ENCODE measurements at places on chromosomes 5 and 9.

GRCh38 chr5:127820910-127821553 is 117.8 kb downstream of the CCDC192 start:
- no peak for DNase-seq

- no peak for DNase-seq
Measured at GRCh38 chr9:106177216-106177615, 482.9 kb downstream of the TMEM38B start.

GRCh38 chr9:129131300-129132145 is 20.3 kb downstream of the PTPA start:
- DNase-seq = peak; percentile 74

- no peak for DNase-seq
Measured at GRCh38 chr5:10591966-10592365, 28.1 kb downstream of the ANKRD33B start.

- DNase-seq = no peak
Measured at GRCh38 chr5:165083394-165083793, 1578.0 kb downstream of the MAT2B start.

GRCh38 chr9:27433631-27434325 is 90.3 kb upstream of the IFNK start:
- DNase-seq = no peak

- no peak for DNase-seq
Measured at GRCh38 chr5:111733571-111733970, 23.4 kb downstream of the NREP start.

GRCh38 chr9:114824110-114824509 is 18.3 kb upstream of the TNFSF15 start:
- DNase-seq = no peak

DNA sequence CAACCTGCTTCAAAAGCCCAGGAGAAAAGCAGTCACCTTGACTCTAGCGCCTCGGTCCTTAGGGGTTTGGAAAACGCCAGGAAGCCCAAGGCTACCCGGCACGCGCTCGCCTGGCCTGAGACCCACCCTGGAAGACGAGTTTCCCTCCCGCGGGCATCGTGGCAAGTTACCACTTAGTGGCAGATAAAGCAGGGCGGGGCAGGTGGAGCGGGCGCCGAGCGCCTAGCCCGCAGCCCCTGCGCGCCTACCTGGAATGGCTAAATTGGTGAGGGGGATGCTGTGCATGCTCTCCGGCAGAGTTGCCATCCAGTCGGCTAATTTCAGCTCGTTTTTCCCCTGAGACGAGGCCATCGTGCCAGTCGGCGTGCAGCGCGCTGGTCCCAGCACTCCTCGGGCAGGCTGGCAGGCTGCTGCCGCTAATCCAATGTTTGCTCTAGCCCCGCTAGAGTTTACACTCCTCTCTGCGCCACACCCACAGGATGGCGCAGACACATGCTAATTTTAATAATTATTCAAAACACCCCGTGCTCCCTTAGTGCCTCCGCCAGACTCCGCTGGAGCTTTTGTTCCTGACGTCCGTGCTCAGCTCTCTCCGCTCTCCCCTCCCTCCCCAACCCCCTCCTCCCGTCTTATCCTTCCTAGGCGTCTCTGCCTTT is at the start of gene PLCXD3:
PLCXD3 (minus strand) TSS at position 426 of the 656 bp plus-strand sequence; CDS start at position 351, 75 bp downstream.
- peak; percentile 20 for DNase-seq

DNA sequence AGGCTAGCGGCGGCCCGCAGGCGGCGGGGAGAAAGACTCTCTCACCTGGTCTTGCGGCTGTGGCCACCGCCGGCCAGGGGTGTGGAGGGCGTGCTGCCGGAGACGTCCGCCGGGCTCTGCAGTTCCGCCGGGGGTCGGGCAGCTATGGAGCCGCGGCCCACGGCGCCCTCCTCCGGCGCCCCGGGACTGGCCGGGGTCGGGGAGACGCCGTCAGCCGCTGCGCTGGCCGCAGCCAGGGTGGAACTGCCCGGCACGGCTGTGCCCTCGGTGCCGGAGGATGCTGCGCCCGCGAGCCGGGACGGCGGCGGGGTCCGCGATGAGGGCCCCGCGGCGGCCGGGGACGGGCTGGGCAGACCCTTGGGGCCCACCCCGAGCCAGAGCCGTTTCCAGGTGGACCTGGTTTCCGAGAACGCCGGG is 253 bp downstream of the SLC12A2 start:
- DNase-seq = peak; percentile 52

DNA sequence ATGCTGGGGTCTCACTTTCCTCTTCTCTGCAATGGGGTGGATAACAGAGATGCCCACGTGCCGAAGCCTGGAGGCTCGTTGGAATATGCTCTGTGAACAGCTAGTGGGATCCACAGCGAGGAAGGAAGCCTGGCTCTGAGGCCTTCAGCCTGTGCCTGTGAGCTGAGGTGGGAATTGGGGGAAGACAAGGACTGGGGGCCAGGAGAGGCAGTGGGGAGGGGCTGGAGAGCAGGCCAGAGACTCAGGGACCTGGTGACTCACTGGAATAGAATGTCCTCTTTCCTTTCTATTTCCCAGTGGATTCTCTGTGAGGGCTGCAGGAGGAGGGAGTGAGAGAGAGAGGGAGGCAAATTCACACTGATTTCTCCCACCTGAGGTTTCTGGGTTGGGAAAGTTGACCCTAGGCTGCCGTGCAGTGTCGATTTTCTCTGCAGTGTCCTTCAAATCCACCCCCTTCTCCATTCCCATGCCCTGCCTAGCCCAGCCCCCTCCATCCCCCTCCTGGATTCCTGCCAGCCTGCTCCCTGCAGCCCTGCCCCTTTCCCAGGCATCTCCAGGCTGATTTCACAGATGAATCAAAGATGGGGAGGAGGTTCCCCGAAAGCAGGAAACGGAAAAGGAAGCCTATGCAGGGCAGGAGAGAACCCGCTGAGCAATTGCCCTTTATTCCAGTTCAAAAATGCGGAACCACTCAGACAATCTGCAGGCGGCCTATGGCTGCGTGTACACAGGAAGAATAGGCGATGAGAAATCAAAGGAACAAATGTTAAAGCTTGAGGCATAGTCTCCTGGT is 1.4 kb upstream of the SPAAR start:
- no peak for DNase-seq

DNA sequence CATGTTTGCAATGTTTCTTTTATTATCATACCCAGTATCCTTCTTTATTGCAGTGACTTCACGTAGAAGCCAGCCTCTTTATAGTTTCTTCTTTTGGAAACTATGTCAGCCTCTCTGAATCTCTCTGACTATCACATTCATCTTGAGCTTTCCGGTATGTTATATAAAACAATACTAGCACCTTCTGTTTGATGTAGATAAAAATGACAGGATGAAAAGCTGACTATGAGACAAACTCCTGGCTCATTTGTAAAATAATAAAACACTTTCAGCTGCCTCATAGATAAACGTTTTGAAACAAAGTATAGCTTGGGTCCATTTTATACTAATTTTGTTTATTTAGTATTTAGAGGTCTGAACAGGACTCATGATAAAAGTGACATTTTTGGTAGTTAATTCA is 1145.4 kb upstream of the NUDT12 start:
- no peak for DNase-seq

DNA sequence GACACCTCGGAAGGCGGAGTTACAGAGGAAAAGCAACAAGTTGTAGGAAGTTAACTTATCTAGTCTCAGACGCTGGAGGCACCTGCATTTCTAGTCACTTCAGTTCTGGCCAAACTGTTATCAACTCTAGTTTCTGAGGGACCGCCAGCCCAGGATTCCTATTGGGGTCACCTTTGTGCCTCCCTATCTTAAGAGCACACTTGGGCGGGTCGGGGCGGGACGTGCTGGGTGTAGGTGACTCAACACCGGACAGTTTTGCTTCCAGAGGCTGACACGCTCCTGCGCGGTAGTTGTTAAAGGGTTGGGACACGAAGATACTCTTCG is 679 bp upstream of the KDM4C start:
- DNase-seq = peak; percentile 71

DNA sequence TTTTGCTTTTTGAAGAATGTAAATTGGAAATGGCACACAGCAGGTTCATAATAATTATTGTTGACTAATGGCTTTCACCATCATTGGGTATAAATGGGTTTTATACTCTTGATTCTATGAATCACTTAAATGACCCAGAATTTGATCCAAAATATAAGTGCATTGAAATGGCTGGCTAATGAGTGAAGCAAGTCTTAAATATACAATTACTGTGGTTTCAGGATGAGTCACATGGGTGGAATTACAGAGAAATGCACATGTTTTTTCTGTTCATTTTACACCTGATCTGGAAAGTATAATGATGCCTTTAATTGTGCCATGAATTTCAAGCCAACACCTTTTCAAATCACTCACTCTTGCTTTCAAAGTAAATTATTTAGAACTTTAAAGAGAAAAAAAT is 380.8 kb upstream of the CD180 start:
- DNase-seq = no peak

- no peak for DNase-seq
Measured at GRCh38 chr9:32879335-32879734, 96.0 kb downstream of the TMEM215 start.

- DNase-seq = no peak
Measured at GRCh38 chr5:179901915-179902762, 5.6 kb downstream of the TBC1D9B start.

- no peak for DNase-seq
Measured at GRCh38 chr5:10149911-10150310, 99.8 kb downstream of the ATPSCKMT start.

DNA sequence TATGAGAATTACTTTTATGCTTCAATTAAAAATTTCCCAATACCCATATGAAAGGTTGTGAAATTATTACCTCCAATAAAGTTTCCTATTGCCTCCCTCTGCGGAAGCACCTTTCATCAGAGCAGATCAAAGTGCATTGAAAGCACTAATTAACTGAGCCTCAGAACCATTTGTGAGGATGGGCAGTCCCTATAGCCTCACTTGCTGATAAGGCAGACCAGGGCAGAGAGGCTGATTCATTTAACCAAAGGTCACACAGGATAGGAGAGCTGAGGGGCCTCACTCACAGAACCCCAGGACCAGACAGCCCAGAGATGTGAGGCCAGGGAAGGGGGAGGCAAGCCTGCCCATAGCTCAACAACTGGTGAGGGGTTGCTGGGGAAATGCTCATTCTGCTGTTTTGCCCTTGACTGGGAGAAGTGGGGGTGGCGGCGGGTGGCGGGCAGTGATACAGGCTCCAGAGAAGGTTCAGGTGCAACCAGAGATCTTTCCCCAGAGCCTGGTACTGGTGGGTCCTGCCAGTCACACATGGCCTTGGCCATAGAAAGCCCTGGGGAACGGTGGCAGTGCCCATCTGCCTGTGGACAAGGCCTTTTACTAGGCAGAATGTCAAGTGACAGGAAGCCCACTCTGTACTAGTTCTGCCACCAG is 57.9 kb downstream of the MACROH2A1 start:
- no peak for DNase-seq

DNA sequence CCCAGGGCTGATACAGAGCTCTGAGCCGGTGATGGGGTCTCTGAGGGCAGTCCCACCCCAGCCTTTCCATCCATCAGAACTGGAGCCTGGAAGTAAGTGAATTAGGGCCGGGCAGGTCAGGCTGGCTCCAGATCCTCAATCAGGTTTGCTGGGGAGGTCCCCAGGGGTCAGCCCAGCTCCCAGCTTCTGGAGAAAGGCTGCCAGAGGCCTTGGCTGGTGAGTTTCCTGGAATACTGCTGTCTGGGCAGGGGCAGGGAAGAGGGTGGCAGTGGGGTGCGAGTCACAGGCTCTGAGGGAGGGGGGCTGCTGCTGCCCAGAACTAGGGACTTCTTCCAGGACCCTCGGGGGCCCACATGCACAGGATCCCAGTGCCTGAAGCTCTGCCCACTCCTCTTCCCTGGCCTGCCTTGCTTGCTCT is 200.6 kb upstream of the MVB12B start:
- DNase-seq = no peak

GRCh38 chr9:109401990-109402318 is 81.1 kb upstream of the EPB41L4B start:
- no peak for DNase-seq

- DNase-seq = no peak
Measured at GRCh38 chr9:81460693-81461092, 228.7 kb downstream of the TLE1 start.

DNA sequence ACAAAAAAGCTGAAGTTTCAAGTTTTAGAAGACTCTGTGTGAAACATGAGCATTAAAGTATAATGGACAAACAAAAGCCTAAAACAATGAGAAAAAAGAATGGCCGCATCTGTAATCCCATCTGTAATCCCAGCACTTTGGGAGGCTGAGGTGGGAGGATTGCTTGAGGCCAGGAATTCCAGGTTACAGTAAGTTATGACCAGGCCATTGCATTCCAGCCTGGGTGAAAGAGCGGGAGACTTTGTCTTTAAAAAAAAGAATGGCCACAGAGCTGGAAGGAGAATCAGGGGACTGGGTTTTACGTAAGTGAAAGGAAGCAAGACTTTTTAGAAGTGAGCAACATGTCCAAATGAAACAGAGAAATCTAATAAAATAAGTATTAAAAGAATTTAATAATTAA is 2.6 kb upstream of the ATG10 start:
- no peak for DNase-seq

DNA sequence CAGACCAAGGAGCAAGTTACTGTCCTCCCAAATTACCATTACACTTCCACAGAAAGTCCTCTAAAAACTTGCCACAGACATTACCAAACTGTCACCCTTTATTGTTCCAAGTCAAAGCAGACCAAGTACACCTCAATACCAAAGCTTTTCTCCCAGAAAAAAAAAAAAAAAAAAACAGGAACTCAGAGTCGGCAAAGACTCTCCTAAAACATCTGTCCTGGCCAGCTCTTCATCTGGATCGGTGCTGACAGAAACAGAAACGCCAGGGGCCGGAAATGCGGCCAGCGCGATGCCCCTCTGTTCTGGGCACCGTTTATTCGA is 718 bp downstream of the DEPDC1B start:
- peak; percentile 31 for DNase-seq

DNA sequence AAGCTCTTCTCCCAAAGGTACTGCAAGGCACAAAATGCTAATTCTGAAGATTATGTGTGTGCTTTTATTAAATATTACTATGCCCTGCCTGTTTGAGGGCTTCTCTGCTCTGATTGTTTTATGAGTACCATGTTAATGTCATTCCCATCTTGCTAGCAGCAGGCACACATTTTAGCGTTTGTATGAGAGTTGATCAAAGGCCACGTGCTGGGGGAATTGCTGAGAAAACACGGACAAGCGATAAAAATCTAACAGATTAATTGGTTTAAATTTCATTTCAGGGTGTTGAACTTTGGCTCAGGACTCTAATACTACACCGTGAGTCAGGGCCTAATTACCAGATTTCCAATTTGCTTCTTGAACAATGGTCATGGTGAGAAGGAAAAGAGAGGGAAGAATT is 298.4 kb downstream of the EBF1 start:
- no peak for DNase-seq

- no peak for DNase-seq
Measured at GRCh38 chr5:179731791-179732411, 721 bp upstream of the MAML1 start.

GRCh38 chr9:120712539-120713031 is 1.7 kb downstream of the MEGF9 start:
- DNase-seq = no peak

DNA sequence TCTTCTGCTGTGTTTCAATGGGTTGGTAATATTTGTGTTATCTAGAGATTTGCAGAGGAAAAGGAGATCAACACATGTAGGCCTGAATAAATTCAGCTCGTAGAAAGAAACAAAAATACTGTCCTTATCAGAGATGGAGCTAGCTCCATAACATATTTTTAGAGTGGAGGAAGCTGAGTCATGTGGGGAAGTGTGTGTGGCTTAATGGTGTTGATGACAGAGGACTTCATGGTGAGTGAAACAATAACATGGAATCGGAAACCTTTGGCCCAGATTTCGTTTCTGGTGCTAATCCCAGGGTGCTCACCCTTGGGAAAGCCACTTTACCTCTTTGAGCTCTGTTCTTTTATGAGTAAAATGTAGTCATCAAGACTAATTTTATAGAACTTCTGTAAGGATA is 825.0 kb downstream of the TLR4 start:
- no peak for DNase-seq

Data from SK-MEL-5 (cell line).